ENCODE measurements at places on chromosomes 6 and 20.

DNA sequence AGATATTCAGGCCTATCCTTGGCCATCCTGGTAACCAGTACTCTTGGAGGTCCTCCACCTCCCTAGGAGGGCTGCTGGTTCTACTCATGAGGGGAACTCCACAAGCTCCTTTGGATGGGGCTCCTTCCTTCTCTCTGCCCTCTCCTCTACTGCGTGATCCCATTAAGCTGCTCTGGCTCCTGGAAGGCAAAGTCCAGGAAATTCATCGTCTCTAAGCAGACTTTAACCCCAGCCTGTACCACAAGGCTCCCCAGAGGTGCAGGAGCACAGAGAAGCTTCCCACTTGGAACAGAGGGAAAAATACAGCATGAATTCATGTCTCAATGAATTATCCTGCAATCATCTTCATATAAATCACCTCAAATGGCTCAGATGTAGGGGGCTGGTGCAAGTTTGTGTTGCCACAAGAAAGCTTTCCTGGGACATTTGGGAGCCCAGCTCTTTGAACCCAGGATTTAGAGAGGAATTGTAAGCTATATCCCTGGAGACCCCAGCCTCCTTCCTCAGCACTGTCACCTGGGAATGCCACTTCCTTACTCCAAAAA lies 355.4 kb downstream of the CDC5L start:
- DNase-seq, result no peak

DNA sequence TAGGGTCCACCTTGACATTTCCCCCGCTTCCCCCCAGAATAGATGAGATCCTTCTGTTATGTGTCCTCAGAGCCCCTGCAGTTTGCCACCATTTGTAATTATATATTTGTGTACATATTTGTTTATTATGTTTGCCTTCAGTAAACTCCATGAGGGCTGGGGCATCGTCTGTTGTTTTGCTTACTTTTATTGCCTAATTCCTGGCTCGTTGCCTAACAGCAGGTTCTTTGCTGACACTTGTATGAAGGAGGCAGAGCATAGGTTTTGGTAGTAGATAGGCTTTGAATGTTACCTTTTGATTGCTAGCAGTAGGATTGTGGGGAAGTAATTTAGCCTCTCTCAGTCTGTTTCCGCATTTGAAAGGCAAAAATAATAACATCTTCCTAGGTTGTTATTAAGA lies 9.9 kb downstream of the MAP3K4 start:
- no peak for DNase-seq

DNA sequence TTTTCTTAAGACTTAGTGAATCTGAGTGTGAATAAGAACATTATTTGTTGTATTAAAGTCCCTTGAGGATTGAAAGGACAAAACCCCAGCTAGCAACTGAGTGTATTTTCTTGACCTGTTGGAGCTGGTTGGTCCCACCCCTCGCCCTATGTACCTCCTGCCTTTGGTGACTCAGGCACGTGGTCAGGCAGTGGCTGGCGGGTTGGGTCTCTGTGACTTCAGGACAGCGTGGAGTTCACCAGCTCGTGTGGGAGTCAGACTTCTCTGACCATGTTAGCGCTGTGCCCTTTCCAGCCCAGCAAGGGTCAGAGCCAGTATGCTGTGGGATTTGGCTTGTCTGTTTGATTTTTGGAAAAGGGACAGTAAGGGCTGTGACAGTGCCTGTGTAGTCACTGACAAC lies 93.7 kb downstream of the SSR1 start:
- no peak for DNase-seq

DNA sequence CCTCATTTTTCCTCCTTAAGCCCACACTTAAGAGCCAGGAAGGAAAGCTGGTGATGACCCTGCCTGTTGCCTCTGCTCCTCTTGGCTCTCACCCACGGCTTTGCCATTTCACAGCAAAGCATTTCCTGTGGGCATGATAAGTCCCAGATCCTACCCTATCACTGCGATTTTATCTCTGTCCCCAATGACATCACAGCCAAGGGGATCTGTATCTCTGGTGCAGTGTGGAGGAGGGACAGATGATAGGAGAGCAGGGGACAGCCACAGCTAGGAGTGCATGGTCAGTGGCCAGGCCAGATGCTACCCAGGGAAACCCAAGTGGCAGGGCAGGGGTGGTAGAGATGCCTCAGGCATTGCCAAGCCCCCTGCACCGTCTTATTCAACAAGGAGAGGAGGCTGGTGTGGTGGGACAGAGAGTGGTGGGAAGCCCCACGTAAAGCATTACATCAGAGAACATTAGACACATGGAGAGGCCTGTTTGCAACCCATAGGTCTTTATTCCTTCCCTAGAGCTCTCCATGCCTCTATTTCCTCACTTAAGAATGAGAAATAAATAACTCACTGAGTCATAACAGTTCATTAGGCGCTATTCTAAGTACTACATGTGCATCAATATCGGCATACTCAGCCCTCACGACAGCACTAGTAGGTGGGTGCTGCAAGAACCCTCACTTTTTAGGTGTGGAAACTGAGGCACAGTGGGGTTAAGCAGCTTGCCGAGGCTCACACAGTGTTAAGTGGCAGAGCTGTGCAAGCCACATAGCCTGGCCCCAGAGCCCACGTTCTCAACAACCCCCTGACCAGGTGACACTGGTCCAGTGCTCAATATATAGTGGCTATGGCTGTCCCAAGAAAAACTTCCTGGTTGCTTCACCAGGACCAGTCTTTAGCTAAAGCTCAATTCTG lies 4.6 kb downstream of the TFEB start:
- no peak for DNase-seq

GRCh38 chr6:109013656-109014305 lies 80.9 kb downstream of the SESN1 start:
- no peak for DNase-seq

GRCh38 chr6:118639054-118639964 lies 12.1 kb downstream of the CEP85L start:
- DNase-seq, result no peak

- DNase-seq, result peak; percentile 6
These were observed 63.8 kb upstream of the TINAG start for GRCh38 chr6:54244430-54244829.

DNA sequence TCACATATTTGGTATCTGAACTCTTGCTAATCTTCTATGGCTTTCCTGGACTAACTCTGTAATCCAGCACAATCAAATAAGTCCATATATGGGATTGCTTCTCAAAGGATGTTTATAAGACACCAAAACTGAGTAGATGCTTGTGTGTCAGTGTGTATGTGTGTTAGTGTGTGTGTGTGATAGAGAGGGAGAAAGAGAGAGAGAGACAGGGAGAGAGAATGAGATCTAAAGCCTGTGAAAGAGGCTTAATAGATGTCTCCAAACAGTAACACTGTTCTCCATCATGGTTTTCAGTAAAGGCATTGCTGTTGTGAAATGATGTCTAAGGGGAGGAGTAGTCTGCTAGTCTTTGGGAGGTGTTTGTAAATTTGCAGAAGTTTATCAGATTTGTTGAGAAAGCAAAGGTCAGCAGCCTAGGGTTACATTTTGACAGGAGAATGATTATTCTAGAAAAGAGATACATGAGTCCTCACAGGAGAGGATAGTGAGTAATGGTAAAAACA lies 73.9 kb upstream of the MLIP start:
- no peak for DNase-seq

GRCh38 chr6:52914516-52914915 lies 5.0 kb upstream of the GSTA3 start:
- DNase-seq, result no peak

DNA sequence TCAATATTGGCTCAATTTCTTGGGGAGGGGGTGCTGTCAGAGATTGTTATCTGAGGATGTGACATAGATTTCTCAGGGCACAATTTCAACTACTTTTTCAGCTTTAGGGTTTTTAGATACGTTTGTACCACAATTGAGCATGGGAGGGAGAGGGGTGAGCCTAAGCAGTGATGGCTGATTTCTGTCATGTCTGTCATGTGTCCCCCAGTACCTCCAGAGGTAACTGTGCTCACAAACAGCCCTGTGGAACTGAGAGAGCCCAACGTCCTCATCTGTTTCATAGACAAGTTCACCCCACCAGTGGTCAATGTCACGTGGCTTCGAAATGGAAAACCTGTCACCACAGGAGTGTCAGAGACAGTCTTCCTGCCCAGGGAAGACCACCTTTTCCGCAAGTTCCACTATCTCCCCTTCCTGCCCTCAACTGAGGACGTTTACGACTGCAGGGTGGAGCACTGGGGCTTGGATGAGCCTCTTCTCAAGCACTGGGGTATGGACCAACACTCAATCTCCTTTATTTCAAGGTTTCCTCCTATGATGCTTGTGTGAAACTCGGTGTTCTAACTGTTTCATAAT lies 3.4 kb downstream of the HLA-DRA start:
- no peak for DNase-seq

GRCh38 chr20:64104667-64105451 lies 2.5 kb downstream of the NPBWR2 start:
- no peak for DNase-seq

DNA sequence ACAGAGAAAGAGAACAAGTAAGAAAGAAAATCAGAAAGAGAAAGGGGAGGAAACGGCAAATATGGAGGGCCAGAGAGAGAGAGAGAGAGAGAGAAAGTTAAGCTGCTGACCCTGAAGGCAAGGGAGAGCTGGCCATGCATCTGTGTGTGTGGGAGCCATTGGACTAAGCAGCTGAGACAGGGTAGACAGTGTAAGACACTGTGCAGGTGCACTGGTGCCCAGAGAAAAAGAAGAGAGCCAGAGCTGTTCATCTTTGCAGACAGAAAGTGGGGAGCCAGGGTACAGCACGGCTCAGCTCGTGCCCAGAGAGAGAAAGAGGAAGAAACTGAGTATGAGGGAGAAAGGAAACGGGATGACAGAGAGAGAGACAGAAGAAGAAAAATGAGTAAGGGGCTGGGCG lies 24.2 kb upstream of the ZNF318 start:
- DNase-seq, result no peak

- DNase-seq, result no peak
These were observed 34.4 kb downstream of the DST start for GRCh38 chr6:56608332-56608731.

DNA sequence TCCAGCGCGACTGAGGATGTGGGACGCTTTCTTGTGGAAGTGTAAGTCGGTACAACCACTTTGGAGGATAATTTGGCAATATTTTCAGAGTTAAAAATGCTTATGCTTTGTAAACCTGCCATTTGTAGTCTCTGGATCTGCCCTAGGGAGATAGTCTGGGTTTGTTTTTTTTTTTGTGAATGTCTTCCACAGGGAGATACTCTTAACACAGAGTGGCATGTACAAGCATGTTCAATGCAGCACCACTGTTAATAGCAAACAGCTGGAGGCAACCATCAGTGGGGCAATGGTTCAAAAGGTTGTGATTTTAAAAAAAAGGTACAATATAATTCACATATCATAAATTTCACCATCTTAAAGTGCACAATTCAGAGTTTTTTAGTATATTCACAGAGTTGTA lies 22.4 kb downstream of the SLC9A8 start:
- no peak for DNase-seq

DNA sequence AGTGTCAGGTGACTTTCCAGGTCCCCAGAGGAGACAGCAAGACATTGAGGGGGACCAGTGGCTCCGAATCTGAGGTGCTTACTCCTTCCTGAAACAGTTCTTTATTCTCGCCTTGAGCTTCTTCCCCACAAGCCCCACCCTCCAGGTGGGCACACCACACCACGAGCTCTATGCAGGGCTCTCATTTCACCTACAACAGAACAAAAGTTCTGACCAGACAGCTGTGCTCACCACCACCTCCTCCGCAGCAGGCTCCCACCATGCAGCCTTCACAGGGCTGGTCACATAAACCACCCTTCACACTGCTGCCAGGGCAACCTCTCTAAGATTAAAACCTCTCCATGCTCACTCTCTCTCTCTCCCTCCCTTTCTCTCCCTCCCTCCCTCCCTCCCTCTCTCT lies 384.5 kb upstream of the ARID1B start:
- no peak for DNase-seq

GRCh38 chr20:17300113-17300512 lies 73.3 kb downstream of the PCSK2 start:
- no peak for DNase-seq

- no peak for DNase-seq
These were observed 324.7 kb upstream of the CNR1 start for GRCh38 chr6:88490908-88491264.

GRCh38 chr20:41617902-41618806 lies at the start of gene CHD6:
Gene CHD6, minus strand, starts transcription at chr20:41618377. Its CDS starts 67,040 bp downstream, at chr20:41551337.
- peak; percentile 99 for DNase-seq

DNA sequence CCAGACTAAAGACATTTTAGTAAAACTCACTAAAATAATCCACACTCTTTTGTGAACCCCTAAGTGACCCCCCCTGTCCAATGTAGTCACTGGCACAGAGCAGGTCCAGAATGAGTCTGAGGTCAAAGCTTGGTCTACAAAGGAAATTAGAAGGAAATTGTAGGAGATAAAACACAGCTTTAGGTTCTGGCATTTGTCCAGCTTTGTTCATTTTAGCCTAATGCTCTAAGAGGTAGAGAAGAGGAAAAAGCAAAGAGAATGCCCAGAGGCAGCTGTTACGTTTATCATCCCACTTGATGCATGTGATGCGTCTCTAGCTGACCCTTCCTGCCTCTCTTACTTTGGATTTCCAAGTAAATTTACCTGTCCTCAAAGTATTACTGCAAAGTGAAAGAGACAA lies 62.5 kb downstream of the CNKSR3 start:
- no peak for DNase-seq

GRCh38 chr6:341914-342831 lies 49.4 kb upstream of the IRF4 start:
- no peak for DNase-seq

- no peak for DNase-seq
These were observed 176.9 kb upstream of the PRND start for GRCh38 chr20:4544765-4545164.

Data from germinal center (tissue), 1 donor.